ENCODE measurements at places on chromosomes 13 and 19.

- no peak for DNase-seq
Observed at GRCh38 chr19:42255766-42256745, 1.1 kb upstream of the ERF start.

- DNase-seq = no peak
Observed at GRCh38 chr13:41548910-41549309, 91.6 kb downstream of the RGCC start.

DNA sequence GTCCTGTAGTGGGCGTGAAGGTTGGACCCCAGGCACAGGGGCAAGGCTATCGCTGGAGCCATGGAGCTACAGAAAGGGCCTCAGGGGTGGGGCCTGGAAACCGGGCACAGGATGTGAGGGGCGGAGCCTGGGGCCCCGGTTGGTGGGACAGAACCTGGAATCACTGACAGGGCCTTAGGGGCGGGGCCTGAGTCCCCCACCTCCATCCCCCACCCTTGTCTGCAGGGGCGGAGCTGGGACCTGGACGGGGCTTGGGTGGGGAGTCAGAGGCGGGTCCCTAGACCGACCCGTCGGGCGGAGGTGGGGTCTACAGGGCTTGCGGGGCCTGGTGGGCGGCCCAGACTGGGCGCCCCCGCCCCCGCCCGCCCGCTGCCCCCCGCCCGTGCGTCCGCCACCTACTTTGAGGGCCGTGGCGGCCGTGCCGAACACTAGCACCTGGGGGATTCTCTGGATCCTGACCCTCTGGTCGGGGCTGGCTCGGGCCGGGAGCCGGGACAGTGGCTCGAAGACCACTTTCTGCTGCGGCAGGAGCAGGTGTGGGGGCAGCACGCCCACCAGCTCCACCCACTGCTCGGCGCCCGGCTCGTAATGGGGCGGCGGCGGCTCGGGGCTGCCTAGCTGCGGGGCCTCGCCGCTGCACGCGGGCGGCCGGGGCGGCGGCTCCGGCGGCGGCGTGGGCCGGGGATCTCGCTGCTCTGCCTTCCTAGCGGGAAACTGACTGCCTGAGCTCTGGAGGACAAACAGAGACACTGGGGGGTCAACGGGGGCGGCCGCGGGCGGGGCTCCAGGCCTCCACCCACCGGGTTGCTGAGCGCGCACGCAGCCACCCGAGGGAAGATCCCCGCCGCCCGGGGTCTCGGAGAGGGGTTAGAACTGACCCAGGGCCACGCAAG is 26.3 kb downstream of the DCAF15 start:
- DNase-seq = peak; percentile 88

DNA sequence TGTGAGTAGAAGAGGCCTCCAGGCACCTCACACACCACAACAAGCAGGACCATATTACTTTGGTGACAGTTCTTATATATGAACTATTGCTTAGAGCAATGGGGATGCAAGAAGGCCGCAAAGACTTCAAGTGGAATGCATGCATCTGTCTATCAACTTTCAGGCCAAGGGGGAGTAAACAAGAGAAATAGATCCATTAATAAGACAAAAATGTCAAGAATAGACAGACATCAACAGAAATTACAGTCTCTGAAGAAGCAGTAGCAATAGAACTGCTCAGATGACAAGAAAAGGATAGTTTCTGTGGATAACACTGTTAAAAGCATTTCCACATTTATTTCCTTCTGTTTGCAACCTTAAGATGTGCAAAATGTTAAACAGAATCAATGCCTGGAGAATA is 1057.7 kb downstream of the UQCRFS1 start:
- no peak for DNase-seq

DNA sequence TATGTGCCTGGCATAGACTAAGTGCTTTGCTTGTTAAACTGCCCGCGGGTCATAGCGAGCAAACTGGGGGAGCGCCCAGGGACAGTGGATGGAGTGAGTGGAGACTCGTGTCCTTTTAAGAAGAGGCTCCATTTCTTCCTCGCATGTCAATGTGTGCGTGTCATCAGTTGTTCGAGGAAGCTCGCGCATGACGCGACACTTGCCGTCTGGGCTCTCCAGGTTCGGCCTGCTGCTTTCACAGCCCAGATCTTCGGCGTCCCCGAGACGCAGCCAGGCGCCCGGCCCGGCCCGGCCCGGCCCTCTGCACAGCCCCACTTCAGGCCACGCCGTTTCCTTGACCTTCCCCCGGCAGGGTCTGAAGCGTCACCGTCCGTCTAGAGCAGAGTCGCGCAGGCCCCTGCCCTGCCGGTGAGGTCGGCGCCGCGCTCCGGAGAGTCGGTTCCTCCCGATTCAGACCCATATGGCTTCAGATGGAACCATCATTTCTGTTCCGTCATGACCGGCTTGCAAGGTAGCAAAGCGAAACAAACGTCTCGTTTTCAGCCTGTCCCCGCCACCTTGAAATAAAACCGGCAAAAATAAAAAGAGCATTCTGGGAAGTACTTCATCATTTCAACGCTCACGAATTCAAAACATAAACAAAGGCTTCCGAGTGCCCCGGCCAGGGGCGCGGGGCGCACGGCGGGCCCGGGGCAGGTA is 599 bp upstream of the ARHGEF7 start:
- DNase-seq = peak; percentile 80

- no peak for DNase-seq
Observed at GRCh38 chr13:32659736-32660135, 73.5 kb downstream of the PDS5B start.

DNA sequence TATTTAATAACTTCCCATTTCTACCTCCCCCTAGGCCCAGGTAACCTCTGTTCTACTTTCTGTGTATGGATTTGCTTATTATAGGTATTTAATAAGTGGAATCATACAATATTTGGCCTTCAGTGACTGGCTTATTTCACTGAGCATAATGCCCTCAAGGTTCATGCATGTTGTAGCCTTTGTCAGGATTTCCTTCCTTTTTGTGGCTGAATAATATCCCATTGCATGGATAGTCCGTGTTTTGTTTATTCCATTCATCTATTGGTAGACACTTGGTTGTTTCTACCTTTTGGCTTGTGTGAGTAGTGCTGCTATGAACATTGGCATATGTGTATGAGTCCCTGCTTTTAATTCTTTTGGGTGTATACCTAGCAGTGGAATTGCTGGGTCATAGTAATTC is 9.4 kb downstream of the HNRNPM start:
- no peak for DNase-seq
